ENCODE measurements at places on chromosomes 5 and 9.

DNA sequence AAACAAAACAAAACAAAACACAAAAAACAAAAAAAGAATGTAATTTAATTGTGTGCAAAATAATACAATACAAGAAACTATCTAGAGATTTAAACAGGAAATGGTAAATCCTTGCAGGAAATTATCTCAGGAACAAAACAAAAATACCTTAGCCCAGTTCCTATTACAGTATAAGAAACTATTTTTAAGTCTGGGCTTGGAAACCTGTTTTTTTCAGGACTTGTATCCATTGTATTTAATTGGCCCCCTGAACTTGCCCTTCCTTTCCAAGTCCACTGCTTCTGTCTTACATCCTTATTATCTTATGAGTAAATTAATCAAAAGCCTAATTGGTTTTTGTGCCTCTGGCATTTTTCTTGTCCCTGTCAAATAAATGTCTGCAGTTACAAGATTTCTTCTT is 48.5 kb downstream of the ST8SIA4 start:
- no peak for DNase-seq

DNA sequence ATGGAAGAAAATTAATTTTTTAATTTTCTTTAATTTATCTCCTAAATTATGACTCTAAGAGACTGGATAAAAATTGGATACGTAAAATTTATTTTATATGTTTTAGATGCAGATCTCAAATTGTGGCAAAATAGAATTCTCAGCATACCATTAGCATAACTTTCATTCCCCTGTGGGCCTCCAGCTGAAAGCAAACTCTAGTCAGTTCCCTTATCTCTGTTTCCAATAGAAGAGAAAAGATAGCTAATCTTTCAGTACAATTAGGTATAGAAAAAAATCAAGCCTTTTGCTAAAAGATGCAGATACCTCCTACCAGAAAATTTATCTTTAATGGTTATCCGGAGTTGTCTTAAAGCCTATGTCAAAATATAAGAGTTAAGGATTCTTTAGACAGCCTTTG is 1530.6 kb downstream of the EFNA5 start:
- no peak for DNase-seq

- no peak for DNase-seq
Measured at GRCh38 chr5:154709368-154710305, 45.5 kb upstream of the LARP1 start.

DNA sequence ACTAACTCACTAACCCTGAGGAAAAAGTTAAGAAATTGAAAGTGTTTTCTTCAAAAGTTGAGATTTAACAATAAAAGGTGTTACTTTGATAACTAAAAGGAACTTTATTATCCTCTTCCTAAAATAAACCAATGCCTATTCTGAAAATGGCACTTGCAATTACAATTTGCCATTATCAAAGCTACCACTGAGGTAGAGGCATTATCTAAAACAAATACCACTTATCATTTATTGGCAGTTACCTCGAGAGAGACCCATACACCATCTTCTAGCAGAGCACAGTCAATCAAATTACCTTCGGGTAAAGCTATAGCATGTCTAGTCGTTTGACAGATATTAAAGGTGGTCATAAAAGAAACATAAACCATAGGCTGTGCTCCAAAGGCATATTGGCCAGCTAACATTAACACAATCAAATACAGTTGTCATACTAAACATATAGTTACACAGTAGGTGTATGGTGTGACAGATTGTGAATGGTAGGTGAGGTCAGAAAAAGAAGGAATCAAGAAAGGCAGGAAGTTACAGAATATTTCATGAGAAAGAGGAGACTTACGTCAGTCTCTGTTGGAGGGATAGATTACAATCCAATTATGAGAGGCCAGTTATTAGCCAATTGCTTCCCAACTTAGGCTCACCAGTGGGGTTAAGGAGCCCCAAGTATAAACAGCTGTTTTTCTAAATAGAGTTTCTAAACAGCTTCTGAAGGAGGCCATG is 56.3 kb downstream of the VCAN start:
- DNase-seq: no peak

DNA sequence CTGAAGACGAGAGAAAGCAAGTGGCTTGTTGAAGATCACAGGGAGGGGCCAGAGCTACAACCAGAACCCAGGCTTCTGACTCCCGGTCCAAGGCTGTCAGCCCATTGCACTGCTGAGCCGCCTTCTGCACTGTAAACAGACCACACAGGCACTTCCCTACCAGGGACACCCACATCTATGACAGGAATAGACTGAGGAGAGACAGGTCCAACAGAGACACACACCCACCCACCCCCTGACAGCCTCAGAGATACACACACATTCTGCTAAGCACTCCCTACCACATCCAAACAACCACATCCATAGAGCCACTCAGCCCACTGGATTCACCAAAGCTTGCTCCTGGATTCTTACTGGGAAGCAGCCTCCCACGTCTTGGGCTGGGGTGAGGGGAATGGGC is 23.0 kb upstream of the MYORG start:
- DNase-seq: no peak

DNA sequence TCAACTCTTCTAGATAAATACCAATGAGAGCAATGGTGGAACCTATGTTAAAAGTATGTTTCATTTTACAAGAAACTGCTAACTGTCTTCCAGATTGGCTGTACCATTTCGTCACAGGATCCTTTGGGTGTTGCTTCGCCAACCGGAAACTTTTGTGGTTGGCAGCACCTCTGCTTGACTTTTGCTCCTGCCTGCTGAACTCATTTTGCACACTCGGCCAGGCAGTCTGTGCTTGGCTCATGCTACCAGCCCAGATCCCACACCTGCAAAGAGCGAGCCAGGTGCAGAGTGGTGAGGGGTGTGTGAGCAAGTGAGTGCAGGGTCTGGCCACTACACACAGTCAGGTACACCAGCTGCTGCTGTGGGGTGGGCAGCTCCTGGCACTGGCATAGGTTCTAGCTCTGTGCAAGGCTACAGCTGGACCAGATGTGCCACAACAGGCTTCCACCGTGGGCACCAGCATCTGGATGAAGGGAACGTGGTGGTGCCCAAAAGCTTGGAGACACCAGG is 422.3 kb downstream of the PRR16 start:
- DNase-seq: no peak

- DNase-seq: no peak
Measured at GRCh38 chr5:66291771-66292170, 147.7 kb downstream of the SREK1 start.

GRCh38 chr5:4384649-4385048 is 755.5 kb upstream of the ADAMTS16 start:
- no peak for DNase-seq

- no peak for DNase-seq
Measured at GRCh38 chr9:21357479-21358460, 7.1 kb upstream of the IFNA6 start.

DNA sequence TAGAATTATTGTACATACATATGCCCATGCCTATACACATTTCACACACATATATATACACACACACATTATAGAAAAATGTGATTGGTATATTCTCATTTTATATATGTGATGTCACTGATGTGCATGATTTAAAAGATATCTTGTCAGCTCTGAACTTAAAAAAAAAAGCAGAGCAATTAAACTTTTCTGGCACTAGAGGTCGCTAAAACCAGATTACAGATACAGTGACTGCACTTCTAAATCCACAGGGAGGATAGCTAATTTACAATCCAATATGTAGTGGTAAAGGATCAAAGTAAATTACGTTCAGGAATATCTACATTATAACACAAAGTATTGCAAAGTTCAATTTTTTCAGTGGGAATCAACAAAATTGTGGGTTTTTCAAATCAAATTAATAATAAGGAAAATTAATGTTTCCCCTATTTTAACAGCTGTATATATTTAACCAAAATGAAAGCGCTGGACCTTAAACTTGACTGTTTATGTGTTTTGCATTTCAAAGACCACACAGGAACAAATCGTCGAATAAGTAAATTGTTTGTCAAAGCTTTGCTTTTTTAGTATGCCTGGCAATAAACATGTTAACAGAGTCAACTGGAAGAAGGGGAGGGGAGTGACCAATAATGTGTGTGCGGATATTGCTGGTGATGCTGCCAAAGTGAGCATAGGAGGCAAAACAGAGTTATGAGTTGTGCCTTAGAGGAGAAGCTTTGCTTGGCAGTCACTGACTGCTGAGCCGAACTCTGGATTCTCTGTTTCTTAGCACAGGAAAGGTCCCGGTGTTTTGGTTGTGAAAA is 1201.4 kb upstream of the C9orf72 start:
- DNase-seq: peak; percentile 71

GRCh38 chr5:174692982-174693422 is 31.4 kb upstream of the MSX2 start:
- peak; percentile 64 for DNase-seq

- no peak for DNase-seq
Measured at GRCh38 chr5:34616651-34617050, 39.5 kb upstream of the RAI14 start.

DNA sequence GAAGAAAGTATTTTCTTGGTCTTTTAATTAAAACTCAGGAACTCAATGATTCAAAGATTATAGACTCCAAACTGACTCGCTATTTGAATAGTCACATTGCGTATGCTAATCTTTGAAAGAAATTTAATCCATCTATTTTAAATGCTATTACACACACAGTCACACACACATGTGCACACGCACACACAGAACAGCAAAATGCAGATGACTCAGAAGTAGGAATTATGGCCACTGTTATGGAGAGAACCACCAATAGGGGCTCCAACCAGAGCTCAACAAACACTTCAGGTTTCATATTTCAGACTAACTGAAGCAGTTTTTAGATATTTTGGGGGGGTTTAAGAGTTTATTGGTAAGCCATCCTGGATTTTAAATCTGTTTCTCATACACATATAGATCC is 1917.9 kb downstream of the EFNA5 start:
- DNase-seq: no peak

- no peak for DNase-seq
Measured at GRCh38 chr5:127645300-127645726, 3.6 kb upstream of the CTXN3 start.

GRCh38 chr5:154286557-154286956 is 96.0 kb downstream of the GALNT10 start:
- DNase-seq: peak; percentile 65

GRCh38 chr5:39587675-39588074 is 162.9 kb upstream of the DAB2 start:
- no peak for DNase-seq

GRCh38 chr5:7897014-7897600 is 28.2 kb downstream of the MTRR start:
- peak; percentile 10 for DNase-seq

- DNase-seq: peak; percentile 33
Measured at GRCh38 chr5:135703016-135703550, 124.3 kb upstream of the CXCL14 start.

DNA sequence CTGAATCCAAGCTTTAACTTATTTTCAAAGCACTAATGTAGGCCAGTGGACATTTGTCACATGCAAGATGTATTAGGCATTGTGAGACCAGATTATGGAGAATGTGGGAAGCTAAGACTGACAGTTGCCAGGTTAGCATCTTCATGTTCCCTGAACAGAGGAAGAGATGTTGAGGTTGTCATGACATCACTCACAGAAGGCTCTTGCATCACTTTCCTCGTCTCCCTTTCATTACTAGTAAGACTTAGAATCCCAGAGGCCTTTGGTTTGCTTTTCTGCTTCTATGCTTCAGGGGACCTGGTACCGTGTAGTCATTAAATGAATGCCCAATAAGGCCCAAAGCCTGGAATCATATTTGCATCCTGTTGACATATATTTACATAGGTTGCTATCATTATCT is 76.4 kb upstream of the RPS23 start:
- no peak for DNase-seq

GRCh38 chr9:130430734-130431535 is 13.8 kb upstream of the ASS1 start:
- no peak for DNase-seq

GRCh38 chr5:72511366-72511765 is 4.2 kb upstream of the ZNF366 start:
- no peak for DNase-seq

DNA sequence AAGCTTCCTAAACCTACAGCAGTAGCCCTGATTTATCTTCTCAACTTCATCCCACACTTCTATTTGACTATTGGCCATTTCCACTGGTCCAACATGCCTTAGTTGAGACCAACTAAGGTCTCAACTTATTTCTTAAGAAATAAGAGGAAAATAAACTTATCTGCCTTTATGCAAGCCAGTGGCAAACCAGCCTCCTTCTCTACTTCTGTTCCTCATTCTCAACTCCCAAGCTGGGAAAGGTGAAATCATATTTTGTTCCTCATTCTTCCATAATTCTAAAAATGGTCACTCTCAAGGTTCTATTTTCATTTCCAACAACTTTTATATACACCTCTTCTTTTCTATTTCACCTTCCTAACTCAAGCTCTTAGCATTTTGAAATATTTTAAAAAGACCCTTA is 149.6 kb upstream of the C9orf72 start:
- no peak for DNase-seq

DNA sequence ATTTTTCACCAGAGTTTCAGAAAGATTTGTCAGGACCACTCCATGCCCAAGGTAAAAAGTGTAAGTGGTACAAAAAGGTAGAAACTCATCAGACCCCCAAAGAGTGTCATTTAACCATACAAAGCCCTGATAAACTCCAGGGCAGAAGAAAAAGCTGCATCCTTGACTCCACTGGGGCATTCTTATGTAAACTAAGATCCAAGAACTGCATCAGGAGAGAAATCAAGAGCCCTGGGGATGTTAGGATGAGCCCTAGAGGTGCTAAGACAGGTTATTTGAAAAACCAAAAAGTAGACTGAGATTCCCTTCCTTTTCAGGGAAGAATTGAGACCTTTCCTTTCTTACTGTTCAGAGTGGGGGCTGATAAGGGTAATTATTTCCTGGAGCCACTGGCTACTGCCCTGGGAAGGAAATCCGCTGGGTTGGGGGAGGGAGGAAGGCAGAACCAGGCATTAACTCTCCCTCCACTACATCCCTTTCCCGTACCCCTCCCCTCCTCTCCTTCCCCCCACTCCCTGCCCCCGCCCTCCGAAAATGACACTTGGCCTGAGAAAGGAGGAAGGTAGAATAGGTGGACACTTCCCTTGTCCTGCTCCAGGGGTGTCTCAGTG is 54.7 kb downstream of the FXN start:
- DNase-seq: no peak

GRCh38 chr5:131528682-131529081 is 106.3 kb downstream of the RAPGEF6 start:
- DNase-seq: no peak

All from eye (tissue), 1 donor.